ENCODE measurements at places on chromosomes 2 and 18.
A peak's percentile ranks its signal among the peaks of the same experiment; 100 is the strongest.

GRCh38 chr18:26722565-26722931 is 143.0 kb downstream of the AQP4 start:
- DNase-seq: no peak

DNA sequence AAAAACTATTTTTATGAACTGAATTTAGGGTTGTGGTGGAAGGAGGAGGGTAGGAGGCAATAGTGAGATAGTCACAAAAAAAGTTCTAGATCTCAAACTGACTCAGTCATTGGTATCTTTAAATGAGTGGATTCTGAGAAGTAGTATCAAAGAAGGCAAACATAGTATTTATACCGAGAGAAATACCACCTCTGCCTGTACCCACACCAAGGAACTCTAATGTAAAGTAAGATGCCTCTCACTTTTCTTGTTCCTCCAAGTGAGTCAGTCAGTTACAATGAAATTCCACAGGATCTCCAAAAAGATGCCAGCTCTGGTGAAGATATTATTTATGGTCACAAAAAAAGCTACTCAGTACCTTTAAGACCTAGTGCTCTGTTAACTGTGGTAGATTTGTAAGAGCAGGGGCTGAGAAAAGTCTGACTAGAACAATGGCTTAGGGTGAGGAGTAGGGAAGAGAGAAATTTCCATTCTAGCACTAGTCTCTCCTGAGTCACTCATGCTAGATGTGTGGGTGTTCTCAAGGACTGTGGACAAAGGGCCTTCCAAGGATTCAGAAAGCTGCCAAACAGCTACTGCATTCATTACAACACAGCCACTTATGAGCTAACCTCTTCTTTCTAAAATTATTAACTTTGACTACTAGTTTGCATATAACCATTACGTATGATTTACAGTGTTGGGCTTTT is 36.3 kb downstream of the YWHAQ start:
- DNase-seq: no peak

DNA sequence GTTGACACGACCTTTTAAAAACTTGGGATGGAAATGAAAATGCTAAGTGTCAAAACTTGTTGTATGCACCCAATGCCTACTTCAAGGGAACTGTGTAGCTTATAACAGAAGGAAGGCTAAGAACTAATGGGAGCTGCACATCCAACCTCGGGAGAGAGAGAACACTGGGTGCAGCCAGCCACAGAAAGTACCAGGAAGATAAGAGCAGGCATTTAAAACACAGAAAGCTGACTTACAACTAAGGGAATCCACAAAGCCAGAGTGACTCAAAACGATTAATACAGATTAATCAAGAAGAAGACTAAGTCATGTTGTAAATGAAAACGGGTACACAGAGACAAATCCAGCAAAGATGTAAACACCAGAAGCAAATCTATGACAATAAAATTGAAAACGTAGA is 113.4 kb downstream of the HDAC4 start:
- no peak for DNase-seq

GRCh38 chr2:76599732-76600368 is 889.1 kb upstream of the GCFC2 start:
- no peak for DNase-seq

- no peak for DNase-seq
Observed at GRCh38 chr18:44564922-44565321, 115.8 kb upstream of the SETBP1 start.

DNA sequence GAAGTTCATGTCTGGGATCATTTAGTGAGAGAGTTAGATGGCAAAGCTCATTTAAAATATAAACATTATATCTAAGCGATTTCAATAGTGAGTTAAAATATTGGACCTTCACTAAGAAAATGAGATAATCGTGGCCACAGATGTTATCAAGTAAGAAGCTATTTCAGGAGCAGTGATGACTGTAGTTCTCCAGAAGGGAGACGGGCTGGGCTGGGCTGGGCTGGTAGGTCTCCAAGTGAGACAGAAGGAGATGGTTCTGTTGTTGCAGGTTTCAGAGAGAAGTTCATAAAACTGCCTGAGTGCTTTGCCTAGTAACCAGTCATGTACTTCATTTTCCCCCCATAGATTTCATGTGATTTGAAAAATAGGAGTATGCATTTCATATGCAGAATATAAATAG is 130.1 kb upstream of the DAPL1 start:
- DNase-seq: no peak

- peak; percentile 52 for DNase-seq
Observed at GRCh38 chr2:230793572-230794359, 71.0 kb upstream of the ITM2C start.

DNA sequence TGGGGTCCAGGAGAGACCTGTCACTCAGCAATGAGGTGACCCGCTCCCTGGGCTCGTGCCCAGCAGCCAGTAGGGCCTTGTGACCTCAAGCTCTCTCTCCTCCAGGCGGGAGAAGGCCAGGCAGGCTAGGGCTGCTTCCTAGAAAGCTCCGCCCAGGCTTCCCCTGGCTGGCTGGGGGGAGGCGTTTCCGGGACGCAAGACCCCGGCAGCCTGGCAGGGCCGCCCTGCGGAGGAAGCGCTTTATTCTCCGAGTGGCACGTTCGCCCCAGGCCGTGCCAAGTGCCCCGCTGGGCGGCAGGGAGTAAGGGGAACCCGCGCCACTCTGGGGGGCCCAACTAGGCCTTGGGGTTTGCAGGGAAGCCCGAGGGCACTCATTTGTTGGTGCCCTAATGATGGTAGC is 21.2 kb upstream of the EPAS1 start:
- no peak for DNase-seq

DNA sequence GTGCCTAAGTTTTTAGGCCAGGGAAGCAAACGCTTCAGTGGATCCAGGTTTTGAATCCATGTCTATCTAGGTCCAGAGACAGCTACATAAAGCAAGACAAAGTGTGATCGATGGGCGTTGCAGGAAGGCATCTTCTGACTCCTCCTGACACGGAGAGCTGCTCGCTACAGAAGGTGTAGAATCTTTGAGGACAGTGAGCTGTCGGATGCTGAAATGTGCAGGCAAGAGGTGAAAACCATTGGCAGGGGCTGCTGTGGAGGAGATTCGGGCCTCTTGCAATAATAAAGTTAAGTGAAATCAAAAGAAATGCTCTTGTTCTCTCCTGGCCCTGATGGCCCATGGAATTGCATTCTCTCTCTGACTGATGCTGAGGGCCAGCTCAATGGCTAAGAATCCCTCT is 336.2 kb downstream of the CYRIA start:
- DNase-seq: no peak

DNA sequence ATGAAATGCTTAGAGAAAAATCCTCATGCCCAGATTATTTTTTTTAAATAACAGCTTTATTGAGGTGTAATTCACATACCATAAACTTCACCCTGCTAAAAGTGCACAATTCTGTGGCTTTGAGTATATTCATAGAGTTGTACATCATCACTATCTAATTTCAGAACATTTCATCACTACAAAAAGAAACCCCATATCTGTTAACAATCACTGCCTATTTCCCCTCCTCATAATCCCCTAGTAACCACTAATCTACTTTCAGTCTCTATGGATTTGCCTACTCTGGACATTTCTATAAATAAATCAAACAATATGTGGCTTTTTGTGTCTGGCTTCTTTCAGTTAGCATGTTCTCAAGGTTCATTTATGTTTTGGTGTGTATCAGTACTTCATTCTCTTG is 51.4 kb downstream of the OSBPL1A start:
- no peak for DNase-seq

DNA sequence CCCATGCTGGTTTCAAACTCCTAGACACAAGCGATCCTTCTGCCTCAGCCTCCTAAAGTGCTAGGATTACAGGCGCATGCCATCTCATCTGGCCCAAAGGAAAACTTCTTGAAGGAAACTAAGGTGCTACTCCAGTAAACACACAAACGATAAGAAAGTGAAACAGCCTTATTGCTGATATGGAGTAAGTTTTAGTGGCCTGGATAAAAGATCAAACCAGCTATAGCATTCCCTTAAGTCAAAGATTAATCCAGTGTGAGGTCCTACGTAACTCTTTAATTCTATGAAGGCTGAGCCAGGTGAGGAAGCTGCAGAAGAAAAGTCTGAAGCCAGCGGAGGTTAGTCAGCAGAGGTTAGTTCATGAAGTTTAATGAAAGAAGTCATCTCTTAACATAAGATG is 40.8 kb upstream of the POTEE start:
- no peak for DNase-seq

DNA sequence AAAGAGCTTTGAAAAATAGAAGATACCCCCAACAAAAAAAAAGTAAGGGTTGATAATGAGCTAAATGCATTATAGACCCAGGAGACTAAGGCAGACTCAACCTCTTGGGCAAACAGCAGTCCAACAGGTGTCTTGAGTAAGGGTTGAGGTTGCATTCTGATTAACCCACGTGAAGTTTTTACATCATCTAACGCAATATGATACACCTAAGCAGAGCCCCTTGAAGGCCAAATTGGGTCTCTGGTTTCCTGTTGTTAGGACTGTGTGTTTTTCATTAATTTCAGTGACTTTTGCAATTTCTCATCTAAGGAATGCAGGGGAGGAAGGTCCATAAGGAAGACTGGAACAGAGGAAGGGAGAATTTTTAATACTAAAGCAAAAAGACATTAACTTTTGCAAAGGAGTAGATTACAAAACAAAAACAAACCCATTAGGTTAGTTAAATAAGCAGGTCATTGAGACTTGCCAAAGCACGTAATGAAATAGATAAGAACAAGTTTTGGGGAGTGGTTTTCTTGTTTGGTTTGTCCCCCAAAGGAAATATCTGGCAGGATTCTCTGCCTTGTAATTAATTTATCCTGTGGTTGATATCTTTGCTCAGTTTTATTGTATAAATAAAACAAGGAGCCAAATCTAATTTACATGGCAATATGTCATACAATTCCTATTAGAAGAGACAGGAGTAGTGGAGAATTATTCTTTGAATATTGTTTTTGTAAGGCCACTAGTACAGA is 244.3 kb downstream of the ETAA1 start:
- DNase-seq: no peak

DNA sequence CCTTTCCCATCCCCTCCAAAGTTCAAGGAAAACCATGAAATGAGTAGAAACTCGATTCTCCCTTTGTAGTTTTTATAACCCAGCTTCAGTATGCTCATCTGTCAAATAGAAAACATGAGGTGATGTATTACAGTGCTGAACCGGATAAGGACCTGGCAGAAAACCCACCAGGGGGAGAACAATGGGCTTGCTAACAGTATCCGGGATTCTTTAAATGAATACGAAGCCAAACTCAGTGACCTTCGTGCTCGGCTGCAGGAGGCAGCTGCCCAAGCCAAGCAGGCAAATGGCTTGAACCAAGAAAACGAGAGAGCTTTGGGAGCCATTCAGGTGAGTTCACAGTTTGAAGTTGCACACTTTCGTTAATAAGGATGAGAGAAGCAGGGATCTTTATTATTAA is 113.6 kb upstream of the TTC39C start:
- no peak for DNase-seq

DNA sequence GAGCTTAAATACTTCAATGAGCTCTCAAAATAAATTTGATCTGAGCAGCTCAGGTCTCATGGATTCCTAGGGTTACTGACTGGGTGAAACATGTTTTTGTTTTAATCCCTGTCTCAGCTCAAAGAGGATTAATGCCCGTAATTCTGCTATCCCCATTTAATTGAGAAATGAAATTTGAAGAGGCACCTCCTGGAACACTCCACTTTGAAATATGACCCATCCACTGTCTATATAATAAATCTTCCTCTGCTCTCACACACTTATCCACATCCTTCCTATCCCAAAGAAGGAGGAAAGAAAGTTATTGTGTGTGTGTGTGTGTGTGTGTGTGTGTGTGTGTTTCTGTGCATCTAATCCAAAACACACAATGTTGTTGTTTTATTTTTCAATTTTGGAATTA is 2082.4 kb upstream of the PIK3C3 start:
- DNase-seq: no peak

DNA sequence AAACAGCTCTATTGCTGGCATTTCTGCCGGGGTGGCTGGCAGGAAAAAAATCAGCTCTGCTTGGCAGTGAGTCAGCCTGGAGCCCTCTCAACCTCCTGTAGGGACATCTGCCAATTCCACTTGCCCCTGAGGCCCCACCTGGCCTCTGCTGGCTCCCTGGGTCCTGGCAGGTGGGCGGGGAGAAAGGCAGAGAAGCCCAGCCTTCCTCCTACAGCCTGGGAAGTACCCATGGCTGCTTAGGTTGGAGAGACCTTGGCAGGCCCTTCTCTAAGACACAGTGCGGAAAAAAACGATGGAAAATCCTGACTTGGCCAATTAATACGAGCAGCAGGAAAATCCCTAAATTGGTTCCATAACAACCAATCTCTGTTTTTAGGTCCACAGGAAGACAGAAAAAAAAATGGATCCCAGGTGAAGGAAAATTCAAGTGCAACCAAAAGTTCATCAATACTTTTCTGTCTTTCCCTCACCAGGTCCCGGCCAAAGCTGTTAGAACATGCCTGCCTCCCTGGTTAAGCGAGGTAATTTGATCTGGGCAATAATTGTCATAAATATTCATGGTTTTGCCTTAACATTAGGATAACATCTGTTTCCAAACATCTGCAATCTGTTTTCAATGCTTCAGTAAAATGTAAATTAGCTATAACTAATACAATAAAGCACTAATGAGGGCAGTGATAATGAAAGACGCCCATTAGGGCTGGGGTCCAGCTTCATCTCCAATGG is 245.9 kb downstream of the TFCP2L1 start:
- DNase-seq: no peak

Measured in activated CD4-positive, alpha-beta T cell treated with anti-CD3 and anti-CD28 coated beads, Interleukin-2, amount 50 U/mL, for 1 hour (primary cell).